ENCODE measurements at places on chromosomes 12 and 14.

DNA sequence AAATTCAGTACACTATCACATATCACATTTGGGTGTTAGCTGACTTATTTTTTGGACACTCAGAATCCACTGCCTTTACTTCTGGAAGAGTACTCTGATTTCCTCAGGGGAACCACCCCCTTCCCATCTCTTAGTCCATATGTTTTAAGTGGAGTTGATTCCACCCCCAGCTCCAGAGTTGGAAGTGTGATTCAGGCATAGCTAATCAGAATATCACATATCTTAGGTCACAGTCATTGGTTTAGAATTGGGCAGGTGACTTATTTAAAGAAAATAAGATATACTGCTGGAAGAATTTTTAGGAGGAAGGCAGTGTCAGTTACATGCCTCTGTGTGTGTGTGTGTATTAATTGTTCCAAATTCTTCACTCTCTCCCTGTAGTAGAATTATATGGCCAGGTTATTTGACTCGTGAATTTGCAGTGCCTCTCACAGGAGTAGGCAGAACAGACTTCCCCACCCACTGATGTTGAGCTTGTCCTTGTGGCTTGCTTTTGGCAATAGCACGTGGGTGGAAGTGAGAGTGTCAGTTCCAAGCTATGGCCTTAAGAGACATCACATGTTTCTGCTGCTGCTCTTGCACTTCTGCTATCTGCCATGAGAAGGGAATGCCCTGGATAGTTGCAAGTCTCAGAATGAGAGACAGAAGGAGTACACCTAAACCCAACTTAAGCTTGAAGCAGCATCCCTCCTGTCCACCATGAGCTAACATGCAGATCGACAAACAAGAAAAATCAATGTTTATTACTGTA is 6.4 kb upstream of the GAS2L3 start:
- DNase-seq = no peak

DNA sequence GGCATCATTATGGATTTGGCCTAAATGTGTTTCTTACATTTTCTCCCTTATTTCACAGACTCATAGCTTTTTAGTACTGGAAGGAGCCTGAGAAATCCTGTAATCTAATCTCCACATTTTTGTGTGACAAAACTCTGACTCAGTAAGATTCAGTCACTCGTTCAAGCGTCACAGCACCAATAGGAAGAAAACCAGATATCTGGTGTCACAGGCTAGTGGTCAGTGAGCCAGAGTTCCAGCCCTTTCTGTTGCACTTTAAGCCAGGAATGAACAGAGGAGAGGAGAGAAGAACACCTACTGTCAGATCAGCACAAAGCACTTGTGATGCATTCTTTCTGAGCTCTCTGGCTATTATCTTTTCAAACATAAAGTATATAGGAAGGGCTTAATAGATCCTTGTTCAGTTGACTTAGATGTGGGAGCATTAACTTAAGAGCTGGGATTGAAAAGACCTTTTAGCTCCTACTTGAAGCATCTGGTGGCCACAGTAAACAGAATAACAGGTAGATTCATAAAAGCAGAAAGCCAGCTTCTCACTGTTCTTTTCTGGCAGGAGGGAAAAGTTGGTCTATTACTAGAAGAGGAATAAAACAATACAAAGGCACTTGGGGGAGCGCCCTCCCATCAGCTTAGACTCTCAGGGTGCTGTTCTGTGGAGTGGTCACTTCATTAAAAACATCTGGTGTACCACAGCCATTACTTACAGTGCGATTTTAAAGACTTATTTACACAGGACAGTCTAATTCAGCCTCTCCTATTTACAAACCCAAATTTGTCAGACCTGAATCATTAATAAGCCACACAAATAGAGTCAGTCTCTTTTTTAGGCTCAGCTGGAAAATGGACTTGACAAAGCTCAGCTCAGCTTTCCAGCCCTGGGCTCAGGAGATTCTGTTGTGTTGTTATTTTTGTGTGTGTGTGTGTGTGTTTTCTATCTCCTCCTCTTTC is 12.2 kb upstream of the NID2 start:
- DNase-seq = no peak

DNA sequence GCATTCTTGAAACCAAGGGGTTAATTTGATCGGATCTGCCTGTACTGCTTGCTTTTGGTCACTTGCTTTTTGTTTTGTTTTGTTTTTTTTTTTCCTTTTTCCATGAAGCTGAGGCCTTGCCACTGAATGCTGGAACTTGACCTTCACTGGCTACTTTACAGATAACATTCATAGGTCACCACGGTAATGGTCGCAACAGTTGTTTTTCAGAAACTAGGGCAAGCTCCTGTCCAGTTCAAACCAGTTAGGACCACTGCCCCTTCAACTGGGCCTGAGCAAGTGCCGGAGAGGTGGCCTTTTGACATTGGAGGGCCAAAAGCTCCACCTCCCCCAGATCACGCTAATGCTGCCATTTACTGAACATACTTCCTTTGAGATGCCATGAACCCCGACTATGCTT is 147.6 kb downstream of the FOXN3 start:
- no peak for DNase-seq

GRCh38 chr14:74685921-74686678 is 26.8 kb downstream of the AREL1 start:
- DNase-seq = no peak

Data from eye (tissue), 1 donor.